ENCODE measurements at places on chromosomes 4 and X.
A peak's percentile ranks its signal among the peaks of the same experiment; 100 is the strongest.

- no peak for DNase-seq
Observed at GRCh38 chr4:158808399-158808798, 39.6 kb downstream of the FNIP2 start.

- peak; percentile 16 for DNase-seq
Observed at GRCh38 chr4:103204111-103204510, 6.0 kb upstream of the CENPE start.

DNA sequence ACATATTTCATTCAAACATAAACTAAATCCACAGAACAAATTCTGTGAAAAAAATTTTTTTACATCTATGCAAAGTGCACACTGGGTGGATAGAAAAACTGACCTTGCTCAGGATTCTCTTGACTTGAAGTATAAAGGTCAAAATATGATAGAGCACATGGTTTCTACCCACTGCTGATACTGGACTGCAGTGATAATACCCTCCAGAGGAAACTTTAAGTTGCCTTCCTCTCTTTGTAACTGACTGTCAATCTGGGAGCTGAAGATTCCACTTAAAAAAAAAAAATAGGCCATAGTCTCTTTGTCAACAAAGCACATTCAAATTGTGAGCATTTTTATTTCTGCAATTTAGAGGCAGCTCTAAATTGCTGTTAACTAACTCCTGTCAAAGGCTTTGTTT lies 3.2 kb upstream of the AMMECR1 start:
- DNase-seq, result no peak

- no peak for DNase-seq
Observed at GRCh38 chr4:10159671-10160070, 43.1 kb upstream of the WDR1 start.

GRCh38 chr4:154010371-154010770 lies 221.5 kb upstream of the SFRP2 start:
- peak; percentile 72 for DNase-seq

- no peak for DNase-seq
Observed at GRCh38 chr4:132694775-132695174, 454.3 kb upstream of the PCDH10 start.

Data from skin of body (tissue), 3 donors.